ENCODE measurements at places on chromosomes 6 and 20. TPM values are rescaled to one million over a fixed set of nuclear protein-coding genes. Genes with fewer than 3 reads are reported as not detected.

CDH4 gene
- total RNA-seq, result not detected

HRH3 gene
- total RNA-seq, result not detected

ATP9A gene
- total RNA-seq, result 77.2 TPM

HLA-DRB5 gene
- total RNA-seq, result not detected

FAM83B gene
- not detected for total RNA-seq

EYS gene
- 0.66 TPM for total RNA-seq

SYNDIG1 gene
- not detected for total RNA-seq

UBE2J1 gene
- 48.3 TPM for total RNA-seq

NKAIN4 gene
- total RNA-seq, result not detected

CTAGE9 gene
- total RNA-seq, result not detected

JAG1 gene
- 62.7 TPM for total RNA-seq

CPNE5 gene
- 0.51 TPM for total RNA-seq

RNF8 gene
- total RNA-seq, result 14.1 TPM

KCNB1 gene
- 13.7 TPM for total RNA-seq

IMPG1 gene
- not detected for total RNA-seq

PAX1 gene
- not detected for total RNA-seq

PPIL4 gene
- total RNA-seq, result 36.0 TPM

PKHD1 gene
- 0.51 TPM for total RNA-seq

CFAP61 gene
- total RNA-seq, result 3.7 TPM

COMMD7 gene
- total RNA-seq, result 24.8 TPM

HMGCLL1 gene
- 3.1 TPM for total RNA-seq

TRIM38 gene
- total RNA-seq, result 11.5 TPM

WFDC5 gene
- not detected for total RNA-seq

CALHM6 gene
- total RNA-seq, result 5.6 TPM

DOK5 gene
- total RNA-seq, result 0.82 TPM

SAMD5 gene
- 0.66 TPM for total RNA-seq

SIRPG gene
- total RNA-seq, result not detected

SLC16A10 gene
- 4.5 TPM for total RNA-seq

C6orf141 gene
- total RNA-seq, result 1.9 TPM

SLC32A1 gene
- not detected for total RNA-seq

FNDC1 gene
- total RNA-seq, result 2.3 TPM

AIF1 gene
- total RNA-seq, result 50.5 TPM

TUBB2B gene
- 2.2 TPM for total RNA-seq

SSTR4 gene
- total RNA-seq, result not detected

GFOD1 gene
- 26.2 TPM for total RNA-seq

IL20RA gene
- 0.17 TPM for total RNA-seq

TCF15 gene
- total RNA-seq, result 1.5 TPM

MRPS26 gene
- total RNA-seq, result 26.2 TPM

ENTPD6 gene
- 41.3 TPM for total RNA-seq

KCNQ5 gene
- total RNA-seq, result 0.17 TPM

ARMC12 gene
- 1.1 TPM for total RNA-seq

FUT9 gene
- total RNA-seq, result not detected

HIVEP2 gene
- 17.5 TPM for total RNA-seq

TNXB gene
- total RNA-seq, result 134 TPM

KCNK15 gene
- total RNA-seq, result 4.5 TPM

FNDC11 gene
- total RNA-seq, result 0.75 TPM

TAGAP gene
- total RNA-seq, result 2.0 TPM

VNN1 gene
- 4.5 TPM for total RNA-seq

EPPIN gene
- not detected for total RNA-seq

GRIK2 gene
- total RNA-seq, result 0.19 TPM

AVP gene
- total RNA-seq, result not detected

HLA-C gene
- total RNA-seq, result 320 TPM

SLC52A3 gene
- 0.34 TPM for total RNA-seq

BMP5 gene
- total RNA-seq, result 2.9 TPM

TMEM170B gene
- 23.0 TPM for total RNA-seq

L3MBTL3 gene
- 5.9 TPM for total RNA-seq

AK9 gene
- 9.8 TPM for total RNA-seq

EFCAB8 gene
- not detected for total RNA-seq

PHACTR1 gene
- 5.4 TPM for total RNA-seq
